Nasal cavity respiratory epithelium epithelial cell of viscerocranial mucosa (primary cell): ENCODE measurements at places on chromosomes 12 and 14. TPM values are rescaled to one million over a fixed set of nuclear protein-coding genes. Genes with fewer than 3 reads are reported as not detected.

The PLBD2 gene
- 8.5 and 37.7 TPM in 2 replicates for total RNA-seq

The CISTR gene
- not detected in 2 replicates for total RNA-seq

The CACNA1C gene
- under 0.01 TPM in 1 of 2 replicates, not detected in the other for total RNA-seq

The PRKD1 gene
- under 0.01 and 3.1 TPM in 2 replicates for total RNA-seq

The DCN gene
- under 0.01 TPM in 1 of 2 replicates, not detected in the other for total RNA-seq

The PRPH gene
- total RNA-seq, result 0.07 and 0.34 TPM in 2 replicates

The CPM gene
- total RNA-seq, result 12.3 and 23.7 TPM in 2 replicates

The BDKRB1 gene
- 0.71 and 2.1 TPM in 2 replicates for total RNA-seq

The KLRK1 gene
- 0.07 TPM in 1 of 2 replicates, not detected in the other for total RNA-seq

The CPNE6 gene
- total RNA-seq, result not detected in 2 replicates

The LMO3 gene
- total RNA-seq, result 0.07 and 0.34 TPM in 2 replicates

The IGFBP6 gene
- 18.2 and 108 TPM in 2 replicates for total RNA-seq

The RNF212B gene
- total RNA-seq, result not detected in 2 replicates

The KRT6C gene
- total RNA-seq, result 171 and 249 TPM in 2 replicates

The NELL2 gene
- total RNA-seq, result 0.28 TPM in 1 of 2 replicates, not detected in the other

The PSME1 gene
- total RNA-seq, result 87.5 and 111 TPM in 2 replicates

The ST8SIA1 gene
- total RNA-seq, result 0.34 and 0.64 TPM in 2 replicates

The DPF3 gene
- 0.07 and 1.0 TPM in 2 replicates for total RNA-seq

The SUSD6 gene
- total RNA-seq, result 9.2 and 52.2 TPM in 2 replicates
